ENCODE measurements at places on chromosomes 12 and 14. TPM values are rescaled to one million over a fixed set of nuclear protein-coding genes. Genes with fewer than 3 reads are reported as not detected.

The KLRF1 gene
- total RNA-seq = not detected

The GPR84 gene
- total RNA-seq = not detected

The ACOT2 gene
- 30.1 TPM for total RNA-seq

The PCBP2 gene
- 229 TPM for total RNA-seq

The ULK1 gene
- total RNA-seq = 14.2 TPM

The B4GALNT1 gene
- 4.0 TPM for total RNA-seq

Data from uterine smooth muscle cell (primary cell).